ENCODE measurements at places on chromosomes 11 and 22. TPM values are rescaled to one million over a fixed set of nuclear protein-coding genes. Genes with fewer than 3 reads are reported as not detected.

The C11orf16 gene
- total RNA-seq: not detected

The MMP13 gene
- total RNA-seq: not detected

The GAL gene
- total RNA-seq: 0.76 TPM

The CFL1 gene
- total RNA-seq: 976 TPM

The OR8K1 gene
- total RNA-seq: not detected

The FAM180B gene
- total RNA-seq: not detected

The FJX1 gene
- total RNA-seq: 25.2 TPM

The TMEM191B gene
- total RNA-seq: 0.13 TPM

The LSP1 gene
- total RNA-seq: under 0.01 TPM

The CD248 gene
- total RNA-seq: under 0.01 TPM

The SLC6A5 gene
- total RNA-seq: not detected

The OR52A1 gene
- not detected for total RNA-seq

The TRIM34 gene
- total RNA-seq: 8.1 TPM

The OR4C3 gene
- total RNA-seq: not detected

The TEX54 gene
- not detected for total RNA-seq

The GCAT gene
- total RNA-seq: 16.9 TPM

Measured in dermis microvascular lymphatic vessel endothelial cell (primary cell).